Osteocyte (in vitro differentiated cells): ENCODE measurements at places on chromosomes 2 and 18.

GRCh38 chr18:51077217-51077616 is 47.2 kb downstream of the SMAD4 start:
- peaks cover 4% of the 10 kb centered on the region for H3K4me1 ChIP-seq
- no peak overlapping the region for H3K4me3 ChIP-seq
- H3K36me3 ChIP-seq, result peaks cover 49% of the 10 kb centered on the region
- peak overlapping the region; percentile 38 for H3K27ac ChIP-seq

DNA sequence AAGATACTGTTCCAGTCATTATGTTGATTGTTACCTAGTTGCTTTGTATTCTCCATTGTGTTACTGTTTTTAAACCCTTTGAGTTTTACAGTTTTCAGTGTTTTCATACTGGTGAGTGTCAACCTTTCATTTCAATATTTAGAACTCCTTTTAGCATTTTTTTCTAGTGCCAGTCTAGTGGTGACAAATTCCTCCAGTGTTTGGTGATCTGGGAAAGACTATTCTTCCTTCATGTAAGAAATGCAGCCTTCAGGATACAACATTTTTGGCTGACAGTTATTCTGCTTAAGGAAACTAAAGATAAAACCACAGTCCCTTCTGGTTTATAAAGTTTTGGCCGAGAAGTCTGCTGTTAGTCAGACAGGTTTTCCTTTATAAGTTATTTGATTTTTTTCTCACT is 143.8 kb downstream of the ETAA1 start:
- no peaks in the 10 kb centered on the region for H3K4me1 ChIP-seq
- no peak overlapping the region for H3K4me3 ChIP-seq
- H3K27ac ChIP-seq, result no peak overlapping the region
- no peaks in the 10 kb centered on the region for H3K36me3 ChIP-seq
- H3K27me3 ChIP-seq, result peaks cover 6% of the 10 kb centered on the region
- DNase-seq, result no peak

DNA sequence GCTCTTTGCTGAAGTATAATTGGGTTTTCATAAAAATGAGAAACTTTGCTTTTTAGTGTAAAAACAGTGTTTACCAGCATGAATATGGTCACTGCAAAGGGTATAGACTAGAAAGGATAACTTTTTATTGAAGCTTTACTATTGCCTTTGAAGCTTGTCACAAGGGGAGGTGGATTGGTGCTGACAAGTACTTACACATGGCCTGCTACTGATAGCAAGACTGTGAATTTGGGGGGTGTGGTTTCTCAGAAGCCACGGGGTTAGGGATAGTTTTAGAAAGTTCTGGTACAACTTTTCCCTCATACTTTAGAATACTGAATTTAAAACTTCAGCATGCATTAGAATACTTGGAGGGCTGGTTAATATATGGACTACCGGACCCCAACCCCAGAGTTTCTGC is 294.1 kb downstream of the SOCS6 start:
- H3K36me3 ChIP-seq, result no peaks in the 10 kb centered on the region
- no peak overlapping the region for H3K4me3 ChIP-seq
- H3K4me1 ChIP-seq, result no peaks in the 10 kb centered on the region
- H3K27me3 ChIP-seq, result no peaks in the 10 kb centered on the region
- no peak for DNase-seq

DNA sequence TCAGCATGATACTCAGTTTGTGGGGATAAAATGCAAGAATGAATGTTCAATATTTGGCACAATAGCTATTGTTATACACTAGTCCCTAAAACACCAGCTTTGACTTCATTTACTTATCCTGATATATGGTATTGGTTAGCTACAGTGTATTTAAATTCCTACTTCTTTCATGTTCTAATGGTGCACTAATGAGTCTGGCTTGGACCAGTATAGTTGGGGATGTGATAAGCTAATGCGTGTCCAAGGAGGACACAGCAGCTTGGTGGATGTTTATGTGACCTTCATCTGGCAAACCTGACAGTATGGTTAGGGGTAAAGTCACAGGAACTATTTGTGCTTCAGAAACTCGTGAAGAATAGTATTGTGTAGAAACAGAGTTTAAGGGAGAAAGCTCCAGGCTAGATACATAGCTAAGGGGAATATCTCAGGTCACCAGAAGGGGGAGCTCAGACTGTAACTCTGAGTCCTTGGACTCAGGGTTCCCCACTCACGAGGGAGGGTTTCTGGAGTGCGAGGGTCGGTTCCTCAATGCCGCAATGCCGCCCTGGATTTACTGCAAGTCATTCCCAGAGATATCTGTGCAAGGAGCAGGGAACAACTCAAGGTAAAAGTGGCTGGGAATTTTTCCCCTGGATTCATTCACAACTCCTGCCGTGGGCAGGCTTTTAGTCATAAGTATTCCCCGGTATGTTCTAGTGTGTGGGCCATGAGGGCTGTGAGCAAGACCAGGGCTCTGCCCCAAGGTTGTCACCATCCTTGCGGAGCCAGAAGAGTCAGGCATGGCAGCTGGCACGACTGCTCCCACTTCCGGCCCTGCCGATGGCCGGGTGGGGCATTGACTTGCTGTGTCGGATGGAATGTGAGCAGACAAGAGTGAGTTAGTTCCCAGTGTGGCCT is 14.5 kb downstream of the IL1R2 start:
- no peaks in the 10 kb centered on the region for H3K36me3 ChIP-seq
- no peaks in the 10 kb centered on the region for H3K4me1 ChIP-seq
- DNase-seq, result no peak
- no peak overlapping the region for H3K4me3 ChIP-seq
- H3K27me3 ChIP-seq, result peaks cover 3% of the 10 kb centered on the region
- no peak overlapping the region for H3K27ac ChIP-seq

GRCh38 chr2:151171186-151171585 is 90.5 kb downstream of the RBM43 start:
- H3K4me3 ChIP-seq, result no peak overlapping the region
- no peaks in the 10 kb centered on the region for H3K36me3 ChIP-seq
- DNase-seq, result no peak
- no peaks in the 10 kb centered on the region for H3K4me1 ChIP-seq

GRCh38 chr2:96264656-96265348 is 995 bp downstream of the TMEM127 start:
- DNase-seq, result no peak
- H3K4me3 ChIP-seq, result peak overlapping the region; percentile 78
- peaks cover 52% of the 10 kb centered on the region for H3K4me1 ChIP-seq
- H3K36me3 ChIP-seq, result peaks cover 8% of the 10 kb centered on the region
- peak overlapping the region; percentile 43 for H3K27ac ChIP-seq
- H3K27me3 ChIP-seq, result no peaks in the 10 kb centered on the region

DNA sequence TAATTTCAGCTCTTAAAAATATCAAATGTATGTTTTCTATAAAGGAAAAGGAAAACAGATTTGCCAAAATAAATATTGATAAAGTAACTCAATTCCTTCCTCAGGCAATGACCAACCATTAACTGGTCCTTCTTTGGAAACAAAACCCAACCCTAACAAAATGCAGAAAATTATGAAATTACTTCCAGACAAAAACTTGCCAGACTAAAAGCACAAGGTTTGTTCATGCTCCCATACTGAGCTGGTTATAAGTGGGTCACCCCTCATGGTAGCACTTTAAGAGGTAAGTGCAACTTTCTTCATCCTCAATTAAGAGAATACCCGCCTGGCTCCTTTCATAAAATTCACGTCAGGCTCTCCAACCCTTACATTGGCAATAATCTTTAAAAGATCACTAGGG is 31.1 kb upstream of the TTC32 start:
- H3K36me3 ChIP-seq, result peaks cover 45% of the 10 kb centered on the region
- no peak for DNase-seq
- H3K27me3 ChIP-seq, result no peaks in the 10 kb centered on the region

- H3K4me1 ChIP-seq, result no peaks in the 10 kb centered on the region
- DNase-seq, result peak; percentile 57
- no peaks in the 10 kb centered on the region for H3K36me3 ChIP-seq
- no peak overlapping the region for H3K4me3 ChIP-seq
Measured at GRCh38 chr2:208139447-208139846, 6.5 kb downstream of the CRYGB start.

DNA sequence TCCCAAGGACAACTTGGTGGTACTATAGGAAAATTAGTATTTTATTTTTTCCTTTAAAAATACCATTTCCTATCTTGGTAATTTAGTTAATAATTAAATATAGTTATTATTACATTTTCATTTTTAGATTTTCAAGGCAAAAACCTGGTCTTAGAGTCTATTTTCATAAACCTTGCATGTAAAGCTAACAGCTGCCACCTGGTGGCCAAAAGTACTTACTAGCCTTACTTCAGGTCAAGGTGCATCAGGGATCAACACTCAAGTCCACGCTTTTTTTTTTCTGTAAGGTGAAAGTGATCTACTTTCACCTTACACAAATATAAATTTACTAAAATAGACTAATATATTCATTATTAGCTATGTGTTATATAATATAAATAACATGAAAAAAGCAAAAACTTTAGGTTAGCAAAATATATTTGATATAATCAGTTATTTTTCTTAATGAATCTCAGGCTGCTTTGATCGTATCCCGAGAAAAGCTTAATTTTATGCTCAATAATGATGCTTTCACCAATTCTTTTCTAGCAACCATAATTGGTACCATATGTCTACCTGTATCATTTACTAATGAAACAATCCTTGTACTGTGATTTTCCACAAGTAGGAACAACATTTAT is 62.5 kb downstream of the RELCH start:
- DNase-seq, result peak; percentile 86
- H3K36me3 ChIP-seq, result peaks cover 8% of the 10 kb centered on the region
- no peak overlapping the region for H3K4me3 ChIP-seq
- H3K27me3 ChIP-seq, result no peaks in the 10 kb centered on the region

DNA sequence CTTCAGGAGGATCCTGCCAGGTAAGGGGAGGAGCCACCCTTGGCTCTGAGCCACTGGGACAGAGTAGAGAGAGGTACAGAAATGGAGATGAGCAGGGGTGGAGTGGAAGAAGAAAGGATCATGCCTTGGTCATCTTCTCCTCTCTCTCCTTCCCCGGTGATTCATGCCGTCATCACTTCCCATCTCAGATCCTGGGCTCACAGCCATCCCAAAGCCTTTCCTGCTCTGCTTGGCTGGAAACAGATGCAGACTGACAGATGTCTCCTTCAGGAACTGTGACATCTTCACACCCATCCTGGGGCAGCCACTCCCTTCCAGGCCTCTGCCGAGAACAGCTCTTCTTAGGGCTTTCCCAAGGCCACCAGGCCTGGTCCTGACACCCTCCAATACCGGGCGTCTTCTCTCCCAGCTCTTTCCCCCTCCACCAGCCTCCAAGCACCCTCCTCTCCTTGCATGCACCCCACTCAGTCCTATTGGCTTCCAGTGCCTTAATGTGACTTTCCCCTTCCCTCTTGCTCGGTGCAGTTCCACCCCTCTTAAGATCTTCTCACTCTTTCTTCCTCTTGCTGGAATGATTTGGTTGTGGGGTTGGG is 58.3 kb upstream of the TNP1 start:
- no peaks in the 10 kb centered on the region for H3K27me3 ChIP-seq
- H3K4me3 ChIP-seq, result no peak overlapping the region
- H3K27ac ChIP-seq, result no peak overlapping the region
- H3K4me1 ChIP-seq, result peaks cover 12% of the 10 kb centered on the region
- no peaks in the 10 kb centered on the region for H3K36me3 ChIP-seq
- no peak for DNase-seq

GRCh38 chr2:118374974-118375755 is 286.9 kb downstream of the INSIG2 start:
- H3K4me1 ChIP-seq, result no peaks in the 10 kb centered on the region
- no peak for DNase-seq
- no peaks in the 10 kb centered on the region for H3K36me3 ChIP-seq
- H3K27me3 ChIP-seq, result no peaks in the 10 kb centered on the region
- H3K27ac ChIP-seq, result no peak overlapping the region

DNA sequence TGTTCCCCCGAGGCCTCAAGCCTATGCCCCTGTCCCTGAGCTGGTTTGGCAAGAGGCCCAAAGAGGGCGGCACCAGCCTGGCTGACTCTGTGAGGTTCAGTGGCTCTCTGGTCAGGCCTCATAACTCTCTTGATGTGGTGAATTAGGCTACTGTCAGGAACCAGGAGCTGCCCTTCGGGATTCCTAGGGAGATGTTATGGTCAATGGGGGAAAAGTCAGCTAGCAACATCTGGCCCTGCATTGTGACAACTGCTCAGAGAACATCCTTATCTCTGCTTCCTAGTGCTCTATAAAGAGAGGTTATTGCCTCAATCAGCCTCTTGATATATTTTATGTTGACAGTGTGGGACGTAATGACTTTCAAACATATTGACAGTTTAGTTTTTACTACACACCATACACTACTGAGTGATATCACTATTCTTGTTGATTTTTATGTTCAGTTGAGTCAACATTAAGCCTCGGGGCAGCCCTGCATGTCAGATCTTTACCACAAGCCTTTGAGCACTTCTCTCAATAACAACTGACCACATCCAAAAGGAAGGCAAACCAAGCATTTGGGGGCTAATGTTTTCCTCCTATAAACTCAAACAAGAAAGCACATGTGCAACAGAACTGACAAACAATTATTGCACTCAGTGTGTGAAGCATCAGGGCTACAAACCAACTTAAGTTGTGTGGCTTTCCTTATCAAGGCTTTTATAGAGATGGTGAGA is 448.3 kb upstream of the SLC14A2 start:
- no peak for DNase-seq
- no peak overlapping the region for H3K27ac ChIP-seq
- no peaks in the 10 kb centered on the region for H3K27me3 ChIP-seq
- H3K4me1 ChIP-seq, result peaks cover 52% of the 10 kb centered on the region

GRCh38 chr2:45622336-45623075 is 11.4 kb upstream of the SRBD1 start:
- H3K4me1 ChIP-seq, result no peaks in the 10 kb centered on the region
- no peaks in the 10 kb centered on the region for H3K36me3 ChIP-seq
- H3K27me3 ChIP-seq, result peaks cover 51% of the 10 kb centered on the region
- no peak overlapping the region for H3K4me3 ChIP-seq
- H3K27ac ChIP-seq, result no peak overlapping the region

DNA sequence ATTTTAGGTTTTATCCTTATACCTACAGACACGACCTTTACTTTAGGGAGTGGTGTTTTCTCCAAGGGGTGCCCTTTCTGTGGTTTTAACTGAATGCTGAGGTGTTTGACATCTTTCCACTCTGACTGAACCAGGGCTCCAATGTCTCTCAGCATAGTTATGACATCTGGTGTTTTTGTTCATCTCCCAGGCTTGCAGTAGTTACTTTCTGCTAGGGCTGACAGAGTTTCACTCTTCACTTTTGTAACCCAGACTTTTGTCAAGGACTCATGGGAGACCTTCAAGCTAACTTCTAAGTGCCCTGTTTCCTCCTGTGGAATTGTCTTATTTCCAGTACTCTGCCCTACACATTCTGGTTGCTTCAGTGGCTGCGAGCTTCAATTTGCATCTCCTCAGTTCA is 103.1 kb downstream of the CCDC85A start:
- H3K36me3 ChIP-seq, result peaks cover 2% of the 10 kb centered on the region
- no peaks in the 10 kb centered on the region for H3K27me3 ChIP-seq
- H3K27ac ChIP-seq, result no peak overlapping the region
- no peak overlapping the region for H3K4me3 ChIP-seq
- no peak for DNase-seq

- H3K4me1 ChIP-seq, result no peaks in the 10 kb centered on the region
- no peaks in the 10 kb centered on the region for H3K27me3 ChIP-seq
- peaks cover 18% of the 10 kb centered on the region for H3K36me3 ChIP-seq
Measured at GRCh38 chr2:39033980-39034379, 86.9 kb downstream of the SOS1 start.
